ENCODE measurements at places on chromosomes 11 and 22. TPM values are rescaled to one million over a fixed set of nuclear protein-coding genes. Genes with fewer than 3 reads are reported as not detected.

DNA sequence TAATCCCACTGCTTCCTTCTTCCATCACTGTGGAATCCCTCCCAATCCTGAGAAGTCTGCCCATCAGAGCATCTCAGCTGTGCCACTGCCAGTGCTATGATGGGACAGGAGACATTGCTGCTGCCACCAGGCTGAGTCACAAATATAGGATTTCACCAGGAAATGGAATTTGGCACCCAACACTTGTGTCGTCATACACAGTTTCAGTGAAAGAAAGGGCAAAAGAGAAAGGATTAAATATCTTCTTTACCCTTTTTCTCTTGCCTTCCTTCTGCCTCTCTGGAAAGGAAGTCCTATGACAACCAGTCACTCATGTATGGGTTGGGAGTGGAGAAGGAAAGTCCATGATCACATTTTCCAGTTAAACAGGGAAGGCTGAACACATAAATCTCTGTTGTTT, 133.4 kb downstream of the SPON1 start:
- H3K27me3 ChIP-seq, result 0 out of 2 replicates have a peak, but pooled peaks cover 5% of the 10 kb centered on the region
- DNase-seq, result peak; percentile 43
- H3K36me3 ChIP-seq, result no peaks in the 10 kb centered on the region
- no peaks in the 10 kb centered on the region for H3K4me1 ChIP-seq
- H3K4me3 ChIP-seq, result no peak overlapping the region
- no peak overlapping the region for H3K27ac ChIP-seq

Gene SEZ6L
- not detected for total RNA-seq

Gene GAL3ST1
- not detected for total RNA-seq

- H3K36me3 ChIP-seq, result no peaks in the 10 kb centered on the region
- H3K27me3 ChIP-seq, result no peaks in the 10 kb centered on the region
- peaks cover 16% of the 10 kb centered on the region for H3K4me1 ChIP-seq
- DNase-seq, result no peak
- H3K27ac ChIP-seq, result no peak overlapping the region
Observed at GRCh38 chr11:34311126-34311525, 46.7 kb downstream of the ABTB2 start.

- no peaks in the 10 kb centered on the region for H3K27me3 ChIP-seq
- H3K36me3 ChIP-seq, result no peaks in the 10 kb centered on the region
- no peaks in the 10 kb centered on the region for H3K4me1 ChIP-seq
- H3K4me3 ChIP-seq, result no peak overlapping the region
- H3K27ac ChIP-seq, result no peak overlapping the region
- DNase-seq, result peak; percentile 54
Observed at GRCh38 chr11:35650006-35650405, 12.6 kb upstream of the TRIM44 start.

DNA sequence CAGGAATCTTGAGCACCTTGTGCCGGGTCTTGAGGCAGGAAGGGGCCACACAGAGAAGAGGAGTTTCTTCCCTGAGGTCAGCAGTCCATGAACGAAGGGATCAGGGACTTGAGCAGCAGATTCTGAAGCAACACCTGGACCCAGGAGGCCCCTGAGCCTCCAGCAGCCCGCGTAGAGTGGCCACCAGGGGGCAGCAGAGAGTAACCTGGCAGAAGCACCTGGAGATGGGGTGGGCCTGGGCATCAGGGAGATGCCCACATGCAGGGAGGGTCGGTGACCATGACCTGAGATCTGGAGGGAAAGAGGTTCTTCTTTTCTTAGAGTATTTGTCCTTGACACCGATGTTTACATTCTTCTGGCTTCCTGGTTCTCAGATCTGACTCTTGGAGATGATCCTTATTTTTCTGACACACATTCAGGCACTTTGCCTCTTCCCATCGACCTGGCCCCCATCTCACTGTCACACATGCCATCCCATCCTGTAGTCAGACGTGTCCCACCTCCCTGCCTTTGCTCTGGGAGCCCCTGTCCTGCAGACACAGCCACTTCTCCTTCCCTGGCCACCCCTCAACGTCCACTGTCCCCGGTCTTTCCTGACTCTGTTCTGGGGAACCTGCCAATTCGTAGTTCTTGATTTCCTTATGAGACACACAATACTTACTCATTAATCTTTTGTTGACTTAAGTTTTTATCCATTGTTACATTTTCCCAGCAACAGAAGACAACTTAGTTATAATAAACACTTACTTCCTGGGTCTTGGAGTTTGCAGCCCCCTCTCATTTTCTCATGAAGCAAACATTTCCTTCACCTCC, 66.5 kb downstream of the GGTLC2 start:
- H3K4me1 ChIP-seq, result peaks cover 30% of the 10 kb centered on the region
- no peaks in the 10 kb centered on the region for H3K36me3 ChIP-seq
- no peaks in the 10 kb centered on the region for H3K27me3 ChIP-seq

All from PC-3 (cell line).